ENCODE measurements at places on chromosomes 4 and X.

DNA sequence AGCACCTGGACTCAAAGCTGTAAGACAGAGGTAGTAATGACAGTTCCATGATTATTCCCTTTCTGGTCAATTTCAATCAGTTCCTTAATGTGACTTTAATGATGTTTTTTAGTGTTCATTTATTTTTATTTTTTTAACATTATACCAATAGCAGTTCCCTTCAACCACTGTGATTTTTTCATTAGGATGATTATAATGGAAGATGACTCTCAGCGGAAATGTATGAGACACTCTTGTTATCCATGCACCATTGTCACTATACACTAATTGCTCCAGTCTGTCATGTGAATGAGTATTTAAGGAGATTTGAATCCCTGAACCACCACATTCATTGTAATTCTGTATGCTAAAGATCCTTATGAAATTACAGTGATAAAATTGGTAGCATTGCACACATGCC, 2102.3 kb upstream of the AGA start:
- no peak for DNase-seq

DNA sequence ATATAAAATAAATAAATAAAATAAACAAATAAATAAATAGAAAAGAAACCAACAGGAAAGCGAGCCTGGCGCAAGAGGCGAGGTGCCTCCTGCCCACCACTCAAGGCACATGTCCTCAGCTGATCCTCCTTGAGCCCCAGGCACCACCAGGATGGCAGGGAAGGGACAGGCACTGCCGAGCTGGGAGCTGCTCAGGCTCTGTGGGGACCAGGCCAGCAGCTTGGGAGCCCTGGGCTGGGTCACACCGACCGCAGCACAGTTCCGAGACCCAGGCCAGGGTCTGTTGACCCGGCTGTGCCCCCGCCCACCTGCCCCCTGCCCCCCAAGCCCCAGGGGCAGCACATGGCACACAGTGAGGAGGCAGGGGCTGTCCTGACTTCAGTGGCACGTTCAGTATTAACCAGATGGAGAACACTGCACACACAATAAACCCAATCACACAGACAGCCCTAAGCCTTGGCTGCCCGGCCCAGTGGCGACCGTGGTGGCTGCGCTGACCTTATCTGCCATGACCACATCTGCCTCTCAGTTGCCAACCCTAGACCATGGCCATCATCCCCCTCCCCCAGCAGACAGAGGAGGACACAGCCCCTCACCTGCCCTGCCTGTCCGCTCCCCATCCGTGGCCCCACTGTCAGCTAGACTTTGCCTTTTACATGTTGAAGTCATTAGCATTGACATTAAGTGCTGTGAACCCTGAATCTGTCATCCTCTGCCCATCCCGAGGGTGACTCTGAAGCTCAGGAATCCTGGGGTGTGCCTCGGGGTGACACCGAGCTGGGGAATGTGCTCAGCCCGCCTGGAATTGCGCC, 2.9 kb upstream of the TREX2 start:
- no peak for DNase-seq

DNA sequence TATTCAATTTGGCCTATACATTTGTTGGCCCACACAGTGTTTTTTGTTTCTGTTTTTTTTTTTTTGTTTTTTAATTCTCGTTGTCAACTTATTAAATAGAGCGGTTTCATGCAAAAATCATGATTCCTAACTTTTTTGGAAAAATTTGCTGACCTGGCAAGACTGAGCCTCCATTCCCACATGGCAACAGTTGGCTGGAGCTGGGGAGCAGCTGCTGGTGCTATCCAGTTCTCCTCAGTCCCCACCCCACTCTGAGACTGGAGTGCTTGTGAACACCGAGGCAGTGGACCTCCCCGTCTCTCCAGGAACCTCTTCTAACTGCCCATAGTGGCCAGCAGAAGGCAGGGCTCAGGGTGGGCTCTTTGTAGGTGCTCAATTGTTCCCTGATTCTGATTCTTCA, 95.7 kb upstream of the OTUD4 start:
- no peak for DNase-seq

- no peak for DNase-seq
Observed at GRCh38 chr4:177718514-177718913, 276.3 kb upstream of the AGA start.

DNA sequence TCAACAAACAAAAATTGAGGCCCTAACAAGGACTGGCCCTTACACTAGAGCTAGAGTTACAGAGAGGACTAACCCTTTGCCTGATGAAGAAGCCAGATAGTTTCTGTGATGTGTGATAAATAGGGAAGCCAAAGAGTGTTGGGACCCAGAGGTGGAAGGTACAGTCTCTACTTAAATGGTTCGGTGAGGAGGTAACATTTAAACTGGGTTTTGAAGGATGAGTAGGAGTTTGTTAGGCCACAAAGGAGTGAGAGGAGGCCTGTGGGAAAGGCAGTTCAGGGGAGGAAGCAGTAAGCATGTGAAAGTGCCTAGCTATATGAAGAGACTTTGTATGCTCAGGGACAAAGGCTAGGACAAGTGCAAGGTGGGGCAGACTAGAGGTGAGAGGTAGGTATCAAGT, 23.8 kb upstream of the LIMCH1 start:
- no peak for DNase-seq

GRCh38 chrX:39196192-39197102, 395.2 kb downstream of the MID1IP1 start:
- DNase-seq = peak; percentile 19

DNA sequence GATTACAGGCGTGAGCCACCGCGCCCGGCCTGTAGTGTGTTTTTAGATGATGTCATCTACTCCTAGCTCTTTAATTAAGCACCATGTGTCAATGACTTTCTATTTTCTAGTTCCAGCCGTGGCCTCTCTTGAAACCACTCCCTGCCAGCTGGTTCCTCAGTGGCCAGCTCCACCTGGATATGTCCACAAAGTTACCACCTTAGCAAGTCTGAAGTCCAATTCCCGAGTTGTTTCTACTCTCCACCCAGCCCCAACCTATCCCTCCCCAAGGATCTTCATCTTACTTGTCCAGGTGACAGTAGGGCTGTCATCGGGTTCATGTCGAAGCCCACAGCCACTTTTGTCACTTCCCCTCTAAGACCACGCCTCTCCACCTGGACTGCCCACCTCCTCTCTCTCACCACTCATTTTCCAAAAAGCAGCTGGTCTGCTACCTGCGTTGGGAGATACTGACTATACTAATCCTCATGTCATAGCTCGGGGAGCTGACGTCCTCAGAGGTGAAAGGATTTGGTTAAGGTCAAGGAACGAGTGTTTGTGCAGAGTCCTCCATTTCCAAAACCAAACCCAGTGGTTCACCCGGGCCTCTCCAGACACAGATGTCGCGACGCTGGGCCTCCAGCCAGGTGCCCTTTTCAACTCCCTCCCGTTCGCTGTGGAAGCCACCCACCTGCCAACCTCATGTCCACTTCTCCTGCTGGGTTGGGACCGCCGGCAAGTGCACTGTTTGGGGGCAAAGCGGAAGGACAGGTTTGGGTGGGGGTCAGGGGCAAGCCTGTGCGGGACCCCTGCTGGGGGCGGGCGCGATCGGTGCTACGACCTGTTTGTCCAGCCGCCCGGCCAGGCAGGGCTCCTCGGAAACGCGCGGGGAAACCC, 704 bp downstream of the FAM3A start:
- DNase-seq = no peak

- no peak for DNase-seq
Observed at GRCh38 chr4:78336093-78336943, 215.3 kb upstream of the ANXA3 start.

- no peak for DNase-seq
Observed at GRCh38 chr4:946103-946450, 13.8 kb downstream of the TMEM175 start.

GRCh38 chrX:914206-914605, 283.6 kb downstream of the SHOX start:
- DNase-seq = no peak

DNA sequence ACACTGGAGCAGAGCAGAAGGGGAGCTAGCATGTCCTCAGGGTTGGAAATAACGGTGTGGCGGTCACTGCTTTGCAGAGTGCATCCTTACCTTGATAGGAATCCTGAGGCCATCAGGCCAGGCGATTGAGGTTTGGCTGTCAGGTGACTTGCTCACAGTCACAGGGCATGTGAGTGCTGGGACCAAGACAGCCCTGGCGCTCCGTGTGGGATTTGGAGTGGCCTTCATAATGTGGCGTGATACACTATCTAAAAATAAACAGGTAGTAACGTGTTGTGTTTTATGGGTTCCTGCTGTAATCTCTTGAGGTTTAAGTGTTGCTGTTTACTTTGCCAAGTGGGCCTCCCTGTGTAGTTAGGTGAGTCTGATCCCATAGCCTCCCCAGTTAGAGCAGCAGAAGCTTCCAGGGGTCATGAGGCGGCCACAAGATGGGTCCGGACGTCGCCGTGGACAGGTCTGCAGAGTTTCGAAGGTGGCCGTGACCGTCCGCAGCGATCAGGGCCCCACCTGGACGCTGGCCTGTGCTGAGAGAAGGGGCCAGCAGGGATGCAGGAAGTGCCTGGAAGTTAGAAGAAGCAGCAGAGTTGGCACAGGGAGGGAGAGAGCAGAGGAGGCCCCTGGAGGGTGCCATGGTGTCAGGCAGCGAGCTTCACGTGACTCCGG, 27.7 kb downstream of the RGS12 start:
- no peak for DNase-seq

GRCh38 chr4:8128100-8128856, 30.3 kb downstream of the ABLIM2 start:
- no peak for DNase-seq

GRCh38 chr4:183129675-183130074, 30.6 kb downstream of the WWC2 start:
- no peak for DNase-seq

DNA sequence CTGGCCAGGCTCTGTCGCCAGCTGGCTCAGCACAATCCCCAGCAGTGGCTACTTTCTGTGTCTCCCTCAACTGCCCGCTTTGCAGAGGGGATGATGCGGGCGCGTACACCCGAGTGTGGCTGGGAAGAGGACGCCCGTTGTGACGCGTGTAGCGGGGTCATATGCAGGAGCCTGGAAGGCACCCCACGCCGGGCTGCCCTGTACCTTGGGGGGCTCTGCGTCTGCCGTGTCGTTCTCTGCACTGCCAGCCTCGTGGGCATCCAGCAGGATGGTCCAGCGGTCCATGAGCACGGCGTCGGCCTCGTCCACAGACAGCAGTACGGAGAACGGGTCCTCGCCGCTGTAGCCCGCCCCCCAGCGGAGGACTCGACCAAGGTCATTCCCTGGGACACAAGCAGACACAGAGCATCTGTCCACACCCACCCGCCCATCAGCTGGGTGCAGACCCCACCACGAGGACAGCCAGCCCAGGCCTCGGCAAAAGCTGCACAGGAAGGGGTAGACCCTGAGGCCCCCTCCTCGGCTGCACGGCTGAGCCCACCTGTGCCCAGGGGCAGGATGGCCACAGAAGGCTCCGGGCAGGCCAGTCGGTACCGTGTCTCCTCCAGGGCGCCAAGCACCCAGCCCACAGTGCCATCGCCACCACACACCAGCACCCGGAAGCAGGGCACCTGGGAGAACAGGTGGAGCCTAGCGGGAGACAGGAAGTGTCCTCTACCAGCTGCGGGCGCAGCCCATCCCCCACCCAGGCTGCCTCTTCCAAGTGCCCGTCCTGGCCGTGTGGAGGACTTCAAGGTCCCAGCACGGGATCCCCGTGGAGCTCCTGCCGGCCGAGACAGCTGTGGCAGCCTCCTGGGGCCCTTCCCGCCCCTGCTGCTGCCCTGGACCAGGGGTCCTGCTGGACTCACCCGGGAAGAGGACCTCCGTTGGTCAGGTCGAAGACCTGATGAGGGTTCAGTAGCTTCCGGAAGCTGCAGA, 10.8 kb downstream of the DGKQ start:
- DNase-seq = no peak

GRCh38 chr4:118589471-118590055, 95.6 kb upstream of the METTL14 start:
- no peak for DNase-seq

- no peak for DNase-seq
Observed at GRCh38 chr4:168398589-168398988, 80.0 kb upstream of the DDX60 start.

DNA sequence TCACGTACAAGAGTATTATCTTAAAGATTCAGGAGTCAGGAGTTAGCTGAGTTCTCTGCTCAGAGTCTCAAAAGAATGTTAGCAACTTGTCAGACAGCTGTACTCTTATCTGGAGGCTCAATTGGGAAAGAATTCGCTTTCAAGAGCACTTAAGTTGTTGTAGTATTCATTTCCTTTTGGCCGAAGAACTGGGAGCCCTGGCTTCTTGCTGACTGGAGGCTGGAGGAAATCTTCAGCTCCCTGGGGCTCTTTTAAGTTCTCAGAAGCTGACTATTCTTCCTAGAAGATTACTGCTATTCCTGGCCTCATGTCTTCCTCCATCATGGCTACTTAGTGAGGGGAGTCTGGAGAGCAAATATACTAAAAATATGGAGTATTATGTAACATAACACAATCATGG, 587.2 kb downstream of the EPHA5 start:
- no peak for DNase-seq

- DNase-seq = no peak
Observed at GRCh38 chr4:16820329-16820728, 78.1 kb downstream of the LDB2 start.

DNA sequence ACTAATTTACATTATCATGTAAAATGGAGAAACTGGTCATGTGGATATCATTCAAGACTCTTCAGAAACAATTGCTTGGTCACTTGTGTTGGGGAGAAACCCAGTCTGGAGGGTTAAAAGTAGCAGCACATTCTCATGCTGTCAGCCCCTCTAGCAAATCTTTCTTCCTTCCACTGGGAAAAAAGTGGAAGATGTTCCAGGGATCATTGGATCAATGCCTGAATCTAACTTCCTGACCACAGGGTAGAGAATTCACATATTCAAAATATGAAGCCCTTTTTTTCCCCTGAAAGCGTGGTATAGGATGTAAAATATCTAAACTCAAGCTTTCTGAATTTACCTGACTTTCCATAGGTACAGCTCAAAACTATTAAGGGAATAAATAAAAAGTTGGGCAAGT, 98.0 kb downstream of the CXCL13 start:
- DNase-seq = no peak

- DNase-seq = no peak
Observed at GRCh38 chr4:146282657-146283056, 68.3 kb downstream of the REELD1 start.

DNA sequence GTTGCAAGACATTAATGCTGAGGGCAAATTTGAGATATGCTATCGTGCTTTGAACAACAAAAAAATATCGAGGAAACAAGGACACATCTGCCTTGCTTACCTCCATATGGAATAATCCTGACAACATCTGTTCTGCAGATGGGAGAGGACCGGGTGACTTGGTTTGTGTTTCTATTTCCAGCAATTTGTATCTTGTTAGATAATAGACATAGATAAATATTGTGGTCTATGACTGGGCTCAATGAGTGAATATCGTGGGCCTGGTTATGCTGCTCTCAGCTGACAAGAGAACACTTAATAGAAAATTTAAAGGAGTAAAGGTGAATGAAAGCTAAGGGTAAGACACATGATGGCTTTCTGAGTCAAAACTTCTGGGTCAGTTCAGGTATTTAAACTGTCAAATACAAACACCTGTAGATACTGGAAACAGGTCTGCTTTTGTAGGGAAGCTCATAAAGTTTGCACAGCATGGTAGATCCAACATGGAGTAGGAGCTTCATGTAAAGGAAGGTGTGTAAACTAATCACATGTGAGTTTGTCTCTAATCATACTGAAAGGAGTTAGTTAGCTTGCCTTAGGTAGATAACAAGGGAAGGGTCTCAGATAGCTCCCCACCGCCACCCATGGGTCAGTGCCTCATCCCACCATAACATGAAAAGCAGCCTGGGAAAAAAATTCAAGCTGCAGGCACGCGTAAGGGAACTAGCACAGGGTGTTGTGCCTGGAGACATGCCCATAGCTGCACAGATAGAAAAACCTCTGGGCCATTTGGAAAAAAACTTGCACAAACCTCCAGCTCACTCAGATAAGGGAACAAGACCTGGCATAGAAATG, 904.1 kb upstream of the EPHA5 start:
- no peak for DNase-seq
